Stomach (tissue), 19 donors: ENCODE measurements at places on chromosomes 4 and X. TPM values are rescaled to one million over a fixed set of nuclear protein-coding genes. Genes with fewer than 3 reads are reported as not detected.

- DNase-seq = no peak
These were observed 13.0 kb downstream of the RGN start for GRCh38 chrX:47091149-47091775.

- no peak for DNase-seq
These were observed 19.6 kb downstream of the RP2 start for GRCh38 chrX:46856483-46856882.

- DNase-seq = no peak
These were observed 50.6 kb upstream of the PDE5A start for GRCh38 chr4:119679251-119679650.

GRCh38 chr4:94649381-94650133 lies 108.2 kb upstream of the BMPR1B start:
- no peak for DNase-seq

DNA sequence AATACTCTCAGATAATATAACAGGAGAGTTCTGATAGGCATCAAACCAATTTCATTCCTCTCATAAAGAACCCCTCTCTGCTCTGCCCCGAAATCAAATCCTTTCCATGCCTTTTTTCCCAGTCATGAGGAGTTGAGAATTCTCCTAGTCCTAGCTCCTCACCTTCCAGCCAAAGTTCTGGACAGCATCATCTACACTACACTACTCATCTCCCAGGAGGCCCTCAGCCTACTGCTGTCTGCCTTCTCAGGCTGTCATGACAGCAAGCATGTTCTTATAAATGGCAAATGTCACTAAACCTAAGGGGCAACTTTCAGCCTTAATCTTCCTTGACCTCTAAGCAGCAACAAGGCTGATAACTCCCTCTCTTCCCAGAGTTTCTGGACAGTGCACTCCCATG lies 26.6 kb downstream of the MAPK10 start:
- no peak for DNase-seq

GRCh38 chr4:143109376-143109775 lies 75.3 kb upstream of the USP38 start:
- no peak for DNase-seq

GRCh38 chr4:10639664-10640063 lies 44.9 kb downstream of the CLNK start:
- DNase-seq = no peak

- no peak for DNase-seq
These were observed 102.2 kb downstream of the PTCHD1 start for GRCh38 chrX:23436875-23437274.

DNA sequence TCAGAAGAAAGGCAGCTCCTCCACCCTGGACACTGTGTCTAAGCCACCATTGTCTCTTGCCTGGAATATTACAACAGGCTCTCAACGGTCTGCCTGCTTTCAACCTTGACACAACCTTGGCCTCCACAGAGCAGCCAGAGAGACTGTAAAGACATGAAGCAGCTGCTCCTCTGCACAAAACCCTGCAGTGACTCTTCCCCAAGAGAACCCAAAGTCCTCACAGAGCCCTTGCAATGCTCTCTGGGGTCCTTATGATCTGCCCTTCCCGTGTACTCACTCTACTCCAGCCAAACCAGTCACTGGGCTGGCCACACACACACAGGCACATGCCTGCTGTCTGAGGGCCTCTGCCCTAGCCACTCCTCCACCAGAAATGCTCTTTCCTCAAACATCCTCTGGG lies 75.9 kb upstream of the CPEB2 start:
- no peak for DNase-seq

The FUNDC1 gene
- total RNA-seq = not detected
